Type B pancreatic cell (in vitro differentiated cells): ENCODE measurements at places on chromosomes 13 and 19. TPM values are rescaled to one million over a fixed set of nuclear protein-coding genes. Genes with fewer than 3 reads are reported as not detected.

The LILRB5 gene
- not detected in 2 replicates for total RNA-seq

The LHB gene
- total RNA-seq: not detected in 2 replicates

The HRC gene
- total RNA-seq: 3.2 TPM in 1 of 2 replicates, not detected in the other

GRCh38 chr13:106178816-106179215, 356.6 kb downstream of the EFNB2 start:
- no peak overlapping the region for H3K27ac ChIP-seq
- peaks cover 6% of the 10 kb centered on the region for H3K4me1 ChIP-seq
- no peak for DNase-seq
- no peak overlapping the region for H3K4me3 ChIP-seq
- H3K27me3 ChIP-seq: no peaks in the 10 kb centered on the region
